ENCODE measurements at places on chromosomes 1 and 21. TPM values are rescaled to one million over a fixed set of nuclear protein-coding genes. Genes with fewer than 3 reads are reported as not detected.

DNA sequence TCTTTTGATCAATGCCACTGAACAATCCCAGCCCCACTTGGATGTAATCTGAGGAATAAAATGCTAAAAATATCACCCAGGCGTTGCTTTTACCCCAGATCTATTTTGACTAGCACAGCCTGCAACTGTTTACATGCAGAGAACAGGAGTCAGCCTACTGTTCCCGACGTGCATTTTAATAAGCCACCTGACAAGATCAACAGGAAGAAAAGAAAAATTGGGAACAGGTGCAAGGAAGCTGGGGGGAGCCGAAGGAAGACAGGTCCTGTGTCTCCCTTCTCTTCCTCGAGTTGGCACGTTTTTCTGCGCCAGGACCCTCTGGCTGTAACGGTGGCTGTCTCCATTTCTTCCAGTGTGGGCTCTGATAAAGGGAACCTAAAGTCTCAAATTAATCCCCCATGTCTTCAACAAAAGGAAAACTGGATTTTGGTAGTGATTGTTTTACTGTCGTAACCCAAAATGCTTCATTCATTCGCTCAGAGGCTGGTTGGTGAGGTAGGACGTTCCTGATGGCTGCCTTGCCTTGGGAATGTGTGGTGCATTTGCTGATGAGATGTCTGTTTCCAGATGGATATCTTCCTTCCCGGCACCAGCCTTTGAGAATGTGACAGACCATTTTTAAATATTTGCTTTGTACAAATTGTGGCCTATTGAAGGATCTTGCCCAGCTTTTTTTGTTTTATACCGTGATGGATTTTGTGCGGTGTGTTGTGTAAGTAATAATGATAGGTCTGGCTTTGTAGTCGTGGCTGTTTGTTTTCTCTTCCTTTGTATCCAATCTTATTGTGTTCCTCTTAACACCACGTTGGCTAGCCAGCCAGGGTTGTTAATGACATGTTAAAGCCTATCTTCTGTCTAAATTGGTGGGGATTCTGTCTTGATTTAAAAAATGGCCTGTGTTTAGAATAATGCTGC, 117.5 kb downstream of the C1orf21 start:
- no peak overlapping the region for H3K27ac ChIP-seq
- H3K4me3 ChIP-seq = no peak overlapping the region
- H3K4me1 ChIP-seq = peaks cover 14% of the 10 kb centered on the region
- no peak for DNase-seq
- no peaks in the 10 kb centered on the region for H3K27me3 ChIP-seq

- H3K36me3 ChIP-seq = no peaks in the 10 kb centered on the region
- H3K4me3 ChIP-seq = no peak overlapping the region
- DNase-seq = peak; percentile 29
- peaks cover 2% of the 10 kb centered on the region for H3K27me3 ChIP-seq
These were observed 167.2 kb upstream of the IRF2BP2 start for GRCh38 chr1:234776876-234777855.

The GPR161 gene
- total RNA-seq = 36.5 TPM

GRCh38 chr1:24901791-24902470, 28.1 kb downstream of the RUNX3 start:
- H3K27ac ChIP-seq = no peak overlapping the region
- H3K27me3 ChIP-seq = peaks cover 4% of the 10 kb centered on the region
- no peak for DNase-seq
- H3K4me3 ChIP-seq = no peak overlapping the region
- H3K4me1 ChIP-seq = no peaks in the 10 kb centered on the region

- H3K4me3 ChIP-seq = no peak overlapping the region
- H3K27me3 ChIP-seq = no peaks in the 10 kb centered on the region
- H3K36me3 ChIP-seq = no peaks in the 10 kb centered on the region
- DNase-seq = peak; percentile 78
- H3K27ac ChIP-seq = no peak overlapping the region
These were observed 118.4 kb upstream of the L1TD1 start for GRCh38 chr1:62076286-62076685.

GRCh38 chr1:232038706-232039677, 412.4 kb downstream of the DISC1 start:
- DNase-seq = peak; percentile 66
- H3K27me3 ChIP-seq = no peaks in the 10 kb centered on the region
- H3K4me3 ChIP-seq = no peak overlapping the region
- no peak overlapping the region for H3K27ac ChIP-seq
- peaks cover 8% of the 10 kb centered on the region for H3K4me1 ChIP-seq

The UMODL1 gene
- total RNA-seq = not detected

The CCT3 gene
- total RNA-seq = 330 TPM

- H3K27ac ChIP-seq = no peak overlapping the region
- no peak overlapping the region for H3K4me3 ChIP-seq
- no peak for DNase-seq
These were observed 13.9 kb upstream of the IL20 start for GRCh38 chr1:206851341-206852010.

DNA sequence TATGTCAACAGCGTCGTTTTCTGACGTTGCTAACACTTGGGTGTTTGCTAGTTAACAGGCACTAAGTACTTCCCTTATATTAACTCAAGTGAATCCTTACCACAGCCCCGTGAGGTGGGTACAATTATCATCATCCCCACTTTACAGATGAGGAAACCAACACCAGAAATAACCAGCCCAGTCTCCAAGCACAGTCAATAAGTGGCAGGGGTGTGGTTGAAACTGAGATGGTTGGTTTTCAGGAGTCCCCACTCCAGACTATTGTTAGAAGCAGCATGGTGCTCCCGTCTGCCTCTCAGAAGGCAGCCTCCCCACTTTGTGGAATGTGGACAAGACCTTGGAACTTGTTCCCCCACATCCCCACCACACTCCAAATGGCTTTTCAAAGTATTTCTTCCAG, 45.7 kb upstream of the ACOT11 start:
- peaks cover 4% of the 10 kb centered on the region for H3K4me1 ChIP-seq
- no peak overlapping the region for H3K27ac ChIP-seq
- no peak for DNase-seq
- no peak overlapping the region for H3K4me3 ChIP-seq
- H3K36me3 ChIP-seq = no peaks in the 10 kb centered on the region
- peaks cover 3% of the 10 kb centered on the region for H3K27me3 ChIP-seq

The TNN gene
- total RNA-seq = not detected

- no peak overlapping the region for H3K4me3 ChIP-seq
- peaks cover 5% of the 10 kb centered on the region for H3K4me1 ChIP-seq
- DNase-seq = no peak
- no peak overlapping the region for H3K27ac ChIP-seq
- H3K36me3 ChIP-seq = no peaks in the 10 kb centered on the region
These were observed 55.3 kb upstream of the PRDX6 start for GRCh38 chr1:173421789-173422188.

The KLHDC9 gene
- 1.4 TPM for total RNA-seq

DNA sequence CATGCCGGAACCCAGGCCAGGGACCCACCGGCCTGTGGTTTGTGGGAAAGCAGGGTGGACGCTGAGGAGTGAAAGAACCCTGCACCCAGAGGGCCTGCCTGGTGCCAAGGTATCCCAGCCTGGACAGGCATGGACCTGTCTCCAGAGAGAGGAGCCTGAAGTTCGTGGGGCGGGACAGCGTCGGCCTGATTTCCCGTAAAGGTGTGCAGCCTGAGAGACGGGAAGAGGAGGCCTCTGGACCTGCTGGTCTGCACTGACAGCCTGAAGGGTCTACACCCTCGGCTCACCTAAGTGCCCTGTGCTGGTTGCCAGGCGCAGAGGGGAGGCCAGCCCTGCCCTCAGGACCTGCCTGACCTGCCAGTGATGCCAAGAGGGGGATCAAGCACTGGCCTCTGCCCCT, 18.5 kb downstream of the CSF1 start:
- H3K27ac ChIP-seq = no peak overlapping the region
- H3K36me3 ChIP-seq = no peaks in the 10 kb centered on the region
- peaks cover 9% of the 10 kb centered on the region for H3K4me1 ChIP-seq
- no peak for DNase-seq

- DNase-seq = no peak
- H3K4me1 ChIP-seq = peaks cover 4% of the 10 kb centered on the region
- H3K4me3 ChIP-seq = no peak overlapping the region
- no peak overlapping the region for H3K27ac ChIP-seq
- peaks cover 2% of the 10 kb centered on the region for H3K27me3 ChIP-seq
These were observed 29.3 kb downstream of the ATP5PO start for GRCh38 chr21:33886321-33886720.

DNA sequence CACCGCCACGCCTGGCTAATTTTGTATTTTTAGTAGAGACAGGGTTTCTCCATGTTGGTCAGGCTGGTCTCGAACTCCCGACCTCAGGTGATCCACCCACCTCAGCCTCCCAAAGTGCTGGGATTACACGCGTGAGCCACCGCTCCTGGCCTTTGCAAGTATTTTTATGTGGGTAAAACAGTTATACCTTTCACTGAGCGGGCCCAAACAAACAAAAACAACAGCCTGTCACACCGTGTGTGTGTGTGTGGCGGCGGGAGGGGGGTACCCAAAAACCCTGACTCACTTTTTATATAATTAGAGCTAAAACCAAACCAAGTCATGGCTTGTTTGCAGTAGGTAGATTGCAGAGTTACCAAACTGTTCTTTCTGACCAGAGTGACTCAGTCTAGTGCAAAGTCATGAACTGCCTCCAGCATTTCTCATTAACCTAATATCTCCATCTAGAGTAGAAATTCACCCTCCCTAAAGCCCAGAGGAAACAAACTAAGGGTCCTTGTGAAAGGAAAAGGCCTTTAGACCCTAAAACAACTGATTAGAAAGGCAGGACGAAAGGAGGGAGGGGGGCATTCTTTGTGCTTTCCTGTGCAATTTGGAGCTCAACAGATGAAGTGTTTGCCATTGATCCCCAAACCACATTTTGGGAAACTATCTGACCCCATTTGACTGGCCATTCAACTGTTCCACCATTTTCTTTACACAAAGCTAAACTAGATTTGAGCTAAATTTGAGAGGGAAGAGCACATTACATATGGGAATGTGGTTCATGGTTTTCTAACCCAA, 181.0 kb downstream of the DHRS3 start:
- H3K4me3 ChIP-seq = no peak overlapping the region
- no peaks in the 10 kb centered on the region for H3K27me3 ChIP-seq
- H3K4me1 ChIP-seq = peaks cover 61% of the 10 kb centered on the region
- peak overlapping the region; percentile 49 for H3K27ac ChIP-seq
- peak; percentile 45 for DNase-seq

The LAD1 gene
- total RNA-seq = not detected

GRCh38 chr1:21294266-21294989, 4.2 kb upstream of the ECE1 start:
- H3K36me3 ChIP-seq = peaks cover 3% of the 10 kb centered on the region
- H3K27me3 ChIP-seq = no peaks in the 10 kb centered on the region
- no peak overlapping the region for H3K4me3 ChIP-seq
- peaks cover 33% of the 10 kb centered on the region for H3K4me1 ChIP-seq
- no peak for DNase-seq
- peak overlapping the region; percentile 36 for H3K27ac ChIP-seq

The DISP1 gene
- 3.9 TPM for total RNA-seq

The AGO3 gene
- total RNA-seq = 21.1 TPM

The GNAT2 gene
- not detected for total RNA-seq

- H3K4me1 ChIP-seq = no peaks in the 10 kb centered on the region
- no peaks in the 10 kb centered on the region for H3K36me3 ChIP-seq
- no peak overlapping the region for H3K4me3 ChIP-seq
- H3K27ac ChIP-seq = no peak overlapping the region
- DNase-seq = no peak
These were observed 24.9 kb downstream of the ZC3H11B start for GRCh38 chr1:219587801-219588561.

- H3K27ac ChIP-seq = no peak overlapping the region
- H3K27me3 ChIP-seq = no peaks in the 10 kb centered on the region
- no peaks in the 10 kb centered on the region for H3K4me1 ChIP-seq
- no peak overlapping the region for H3K4me3 ChIP-seq
These were observed 163.7 kb downstream of the NTMT2 start for GRCh38 chr1:170309389-170310013.

DNA sequence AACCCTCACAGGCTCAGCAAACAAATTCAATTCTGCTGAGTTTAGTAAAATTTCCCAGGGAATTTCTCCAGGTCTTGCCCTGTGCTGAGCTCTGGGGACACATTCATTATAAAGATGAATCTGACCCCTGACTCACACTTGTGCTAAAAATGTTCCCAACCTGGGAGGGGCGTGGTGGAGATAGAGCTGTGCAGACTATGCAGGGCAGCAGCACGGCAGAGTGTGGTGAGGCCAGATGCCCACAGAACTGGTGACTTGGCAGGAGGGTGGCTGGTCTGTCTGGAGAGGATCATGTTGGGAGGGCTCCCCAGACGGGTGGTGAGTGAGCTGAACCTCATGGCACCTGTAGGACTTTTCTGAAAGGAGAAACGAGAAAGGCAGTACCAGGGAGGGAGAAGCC, 31.6 kb downstream of the FAAH start:
- no peaks in the 10 kb centered on the region for H3K4me1 ChIP-seq
- H3K4me3 ChIP-seq = no peak overlapping the region
- H3K27ac ChIP-seq = no peak overlapping the region
- DNase-seq = no peak
- H3K36me3 ChIP-seq = no peaks in the 10 kb centered on the region

The RAB13 gene
- total RNA-seq = 135 TPM

GRCh38 chr1:234987415-234988154, 141.1 kb downstream of the TOMM20 start:
- H3K4me1 ChIP-seq = peaks cover 47% of the 10 kb centered on the region
- no peaks in the 10 kb centered on the region for H3K27me3 ChIP-seq
- DNase-seq = peak; percentile 98
- H3K36me3 ChIP-seq = no peaks in the 10 kb centered on the region
- peak overlapping the region; percentile 100 for H3K27ac ChIP-seq

DNA sequence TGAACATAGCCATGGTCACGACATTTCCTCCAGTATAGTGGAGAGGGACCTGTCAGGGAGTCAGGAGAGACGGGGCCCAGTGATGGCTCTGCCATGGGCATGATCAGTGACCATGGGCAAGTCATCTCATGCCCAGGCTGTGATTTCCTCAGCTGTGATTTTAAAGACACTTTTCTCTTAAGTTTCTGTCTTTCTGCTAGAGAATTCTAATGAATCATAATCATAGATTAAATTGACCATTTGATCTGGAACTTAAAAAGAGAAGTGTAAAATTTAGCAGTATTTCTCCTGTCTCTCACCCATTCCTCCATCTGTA, 112.7 kb downstream of the USP25 start:
- peaks cover 29% of the 10 kb centered on the region for H3K4me1 ChIP-seq
- peak overlapping the region; percentile 33 for H3K27ac ChIP-seq
- no peak overlapping the region for H3K4me3 ChIP-seq
- no peak for DNase-seq
- no peaks in the 10 kb centered on the region for H3K27me3 ChIP-seq

- peaks cover 4% of the 10 kb centered on the region for H3K27me3 ChIP-seq
- DNase-seq = no peak
- no peaks in the 10 kb centered on the region for H3K4me1 ChIP-seq
- no peak overlapping the region for H3K4me3 ChIP-seq
- no peak overlapping the region for H3K27ac ChIP-seq
- no peaks in the 10 kb centered on the region for H3K36me3 ChIP-seq
These were observed 6.4 kb upstream of the CSF1 start for GRCh38 chr1:109904105-109904817.

GRCh38 chr1:51666478-51666877, 49.6 kb downstream of the OSBPL9 start:
- no peak for DNase-seq
- H3K4me1 ChIP-seq = peaks cover 36% of the 10 kb centered on the region
- no peak overlapping the region for H3K27ac ChIP-seq
- no peak overlapping the region for H3K4me3 ChIP-seq
- no peaks in the 10 kb centered on the region for H3K36me3 ChIP-seq
- no peaks in the 10 kb centered on the region for H3K27me3 ChIP-seq

All from endothelial cell of umbilical vein (primary cell).